ENCODE measurements at places on chromosomes 3 and 15.
A peak's percentile ranks its signal among the peaks of the same experiment; 100 is the strongest.

DNA sequence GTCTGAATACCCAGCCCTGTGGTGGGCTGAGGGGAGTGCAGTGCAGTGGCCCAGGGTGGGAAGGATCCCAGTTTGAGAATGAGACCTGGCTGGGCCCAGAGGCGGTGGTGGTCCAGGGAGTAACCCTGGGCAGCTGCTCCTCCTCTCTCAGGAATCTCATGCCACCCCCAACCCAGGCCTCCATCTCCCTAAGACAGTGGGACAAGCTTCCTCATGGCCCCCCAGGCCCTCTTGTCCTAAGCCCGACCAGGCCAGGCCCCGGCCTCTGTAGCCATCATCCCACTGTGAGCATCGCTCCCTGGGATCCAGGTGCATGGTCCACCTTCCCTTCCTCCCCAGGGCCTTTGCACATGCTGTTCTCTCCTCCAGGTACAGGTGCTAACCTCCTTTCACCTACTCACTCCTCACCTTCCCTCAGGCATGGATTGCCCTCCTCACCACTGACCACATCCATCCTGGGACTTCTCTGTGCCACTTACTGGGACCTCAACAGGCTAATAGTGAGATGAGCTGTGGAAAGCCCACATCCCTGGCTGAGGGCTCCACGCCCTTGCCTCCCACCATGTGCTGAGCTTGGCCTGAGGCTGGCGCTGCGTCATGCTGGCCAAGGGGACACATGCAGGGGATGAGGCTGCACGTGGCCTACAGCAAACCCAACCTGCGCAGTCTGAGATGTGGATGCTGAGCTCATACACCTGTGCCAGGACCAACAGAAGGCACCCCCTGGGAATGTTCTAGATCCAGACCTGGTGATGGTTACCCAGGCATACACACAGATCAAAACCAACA lies 9.9 kb downstream of the CHDH start:
- H3K36me3 ChIP-seq = no peaks in the 10 kb centered on the region
- H3K4me3 ChIP-seq = no peak overlapping the region
- no peaks in the 10 kb centered on the region for H3K4me1 ChIP-seq
- no peak for DNase-seq

DNA sequence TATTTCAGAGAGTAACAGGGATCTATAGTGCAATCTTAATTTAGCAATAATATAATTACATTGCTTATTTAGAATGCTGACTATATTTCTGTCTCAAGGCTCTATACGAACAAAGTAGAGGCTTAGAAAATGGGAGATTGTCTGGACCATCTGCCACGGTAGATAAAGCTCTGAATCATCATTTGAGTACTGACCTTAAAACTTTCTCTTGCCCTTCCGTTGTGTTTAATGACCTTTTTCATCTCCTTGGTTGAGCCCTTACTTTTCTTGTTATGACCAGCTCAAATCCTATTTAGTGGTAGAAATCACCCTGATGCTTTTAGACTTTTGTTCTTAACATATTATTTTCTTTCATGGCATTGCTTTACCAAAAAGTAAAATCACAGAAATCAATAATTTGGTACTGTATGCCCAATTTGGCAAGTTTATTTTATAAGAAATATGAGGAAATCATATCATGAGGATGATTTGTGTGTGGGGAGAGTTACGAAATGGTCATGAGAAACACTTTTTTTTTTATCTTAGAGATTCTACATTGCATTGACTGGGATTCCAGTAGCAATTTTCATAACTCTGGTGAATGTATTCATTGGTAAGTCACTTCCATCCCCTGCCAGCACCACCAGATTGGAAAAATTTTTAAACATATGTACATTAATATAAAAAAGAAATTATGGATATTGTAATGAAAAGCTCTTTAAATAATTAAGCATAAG lies 11.0 kb downstream of the NDUFB5 start:
- no peak overlapping the region for H3K4me3 ChIP-seq
- no peak for DNase-seq
- no peaks in the 10 kb centered on the region for H3K36me3 ChIP-seq
- no peaks in the 10 kb centered on the region for H3K27me3 ChIP-seq
- no peaks in the 10 kb centered on the region for H3K4me1 ChIP-seq
- no peak overlapping the region for H3K27ac ChIP-seq

- DNase-seq = no peak
- no peaks in the 10 kb centered on the region for H3K27me3 ChIP-seq
- no peaks in the 10 kb centered on the region for H3K4me1 ChIP-seq
These were observed 525 bp downstream of the MYH15 start for GRCh38 chr3:108509871-108510270.

DNA sequence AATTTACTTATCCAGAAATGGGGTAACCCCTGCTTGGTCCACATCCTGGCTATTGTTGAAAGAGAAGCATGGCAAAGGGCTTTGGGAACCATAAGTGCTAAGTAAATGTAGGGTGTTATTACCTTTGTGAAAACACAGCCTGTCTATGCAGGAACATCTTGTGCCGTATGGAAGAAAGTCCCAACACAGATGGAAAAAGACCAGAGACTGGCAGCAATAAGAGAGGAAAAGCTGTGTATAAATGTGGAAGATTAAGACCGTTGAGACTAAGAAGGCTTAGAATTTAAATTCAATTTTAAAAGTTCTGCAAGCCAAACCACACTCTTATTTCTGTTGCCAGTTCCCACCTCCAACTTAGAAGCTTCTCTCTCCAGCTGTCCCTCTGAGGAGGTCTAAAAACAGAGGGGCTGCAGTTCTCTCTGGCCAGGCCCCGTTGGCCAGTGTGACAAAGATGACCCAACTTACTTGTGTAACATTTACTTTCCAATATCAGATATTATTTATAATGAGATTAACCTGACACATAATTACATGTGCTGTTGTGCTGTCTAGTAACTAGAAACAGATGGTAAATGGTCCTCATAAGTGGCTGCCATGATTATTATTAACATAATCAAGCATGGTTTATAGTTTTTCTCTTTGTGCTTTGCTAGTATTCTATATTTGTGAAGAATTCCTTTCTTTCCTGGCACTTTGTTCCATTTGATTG lies 7.0 kb downstream of the MINDY4B start:
- H3K36me3 ChIP-seq = no peaks in the 10 kb centered on the region
- DNase-seq = no peak
- H3K27ac ChIP-seq = no peak overlapping the region
- H3K4me3 ChIP-seq = no peak overlapping the region
- peaks cover 21% of the 10 kb centered on the region for H3K27me3 ChIP-seq
- no peaks in the 10 kb centered on the region for H3K4me1 ChIP-seq

GRCh38 chr15:68749793-68750192 lies 70.9 kb downstream of the ANP32A start:
- H3K4me3 ChIP-seq = no peak overlapping the region
- no peaks in the 10 kb centered on the region for H3K36me3 ChIP-seq
- no peaks in the 10 kb centered on the region for H3K27me3 ChIP-seq
- DNase-seq = no peak
- H3K4me1 ChIP-seq = no peaks in the 10 kb centered on the region

DNA sequence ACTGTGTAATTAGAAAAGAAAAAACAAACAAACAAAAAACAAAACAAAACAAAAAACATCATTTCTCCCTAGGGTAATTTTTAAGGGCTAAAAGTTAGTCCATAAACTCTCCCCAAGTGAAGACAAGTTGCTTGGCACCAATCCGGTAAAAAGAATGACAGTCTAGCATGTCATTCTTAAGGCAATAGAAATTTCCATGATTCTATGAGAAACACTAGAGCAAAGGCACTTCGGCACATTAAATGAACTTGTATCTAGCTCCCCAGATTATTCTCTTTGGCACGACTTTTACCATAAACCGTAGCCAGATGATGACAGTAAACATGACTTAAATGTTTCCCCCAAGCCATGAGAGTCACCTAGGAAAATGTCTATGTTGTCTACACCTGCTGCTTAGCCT lies 10.1 kb downstream of the COL8A1 start:
- peaks cover 5% of the 10 kb centered on the region for H3K36me3 ChIP-seq
- H3K4me3 ChIP-seq = no peak overlapping the region
- H3K27ac ChIP-seq = no peak overlapping the region
- DNase-seq = no peak
- no peaks in the 10 kb centered on the region for H3K27me3 ChIP-seq
- H3K4me1 ChIP-seq = peaks cover 43% of the 10 kb centered on the region

DNA sequence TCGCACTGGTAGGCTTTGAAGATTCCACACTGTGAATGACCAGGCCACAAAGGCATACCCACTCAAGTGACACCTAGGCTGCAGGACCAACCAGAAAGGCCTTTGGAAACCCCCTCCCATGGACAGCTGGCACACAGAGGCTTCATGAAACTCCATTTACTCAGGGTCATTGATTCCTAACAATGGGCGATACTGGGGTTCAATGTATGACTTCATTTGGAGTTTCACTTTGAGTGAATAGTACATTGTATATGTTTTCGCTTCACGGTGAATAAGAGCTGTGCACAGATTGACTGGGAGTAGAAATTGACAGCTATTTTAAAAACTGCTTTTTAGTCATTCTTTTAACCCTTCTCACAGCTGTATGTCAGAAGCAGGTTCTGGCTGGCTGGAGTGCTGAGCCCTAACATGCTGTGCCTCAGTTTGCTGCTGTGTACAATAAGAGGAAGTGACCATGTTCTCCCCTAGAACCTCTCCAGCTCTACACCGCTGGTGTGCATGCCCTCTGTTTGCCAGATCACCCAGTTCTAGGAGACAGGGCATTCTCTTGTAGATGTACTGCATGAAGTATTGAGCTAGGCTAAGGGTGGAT lies 15.4 kb upstream of the CX3CR1 start:
- H3K4me3 ChIP-seq = no peak overlapping the region
- no peaks in the 10 kb centered on the region for H3K36me3 ChIP-seq
- H3K27me3 ChIP-seq = no peaks in the 10 kb centered on the region
- no peak for DNase-seq
- no peak overlapping the region for H3K27ac ChIP-seq
- H3K4me1 ChIP-seq = no peaks in the 10 kb centered on the region

DNA sequence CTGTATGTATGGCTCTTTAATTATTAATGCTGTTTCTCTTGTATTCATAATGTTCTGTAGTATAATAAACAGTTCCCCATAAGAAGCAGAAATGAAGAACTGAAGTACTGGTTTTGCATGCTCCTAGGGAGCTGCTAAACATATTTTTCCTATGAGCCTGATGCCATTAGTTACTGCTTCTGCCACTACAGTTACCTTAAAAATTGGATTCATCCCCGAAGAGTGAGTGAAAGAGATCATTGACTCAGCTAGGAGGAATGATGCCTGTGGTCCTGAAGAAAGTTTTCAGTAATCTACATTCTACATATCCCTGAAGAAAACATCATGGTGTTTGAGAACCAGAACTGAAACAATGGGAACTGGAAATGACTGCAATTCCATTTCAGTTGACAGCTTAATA lies 37.1 kb upstream of the ST3GAL6 start:
- peaks cover 13% of the 10 kb centered on the region for H3K4me1 ChIP-seq
- H3K27ac ChIP-seq = no peak overlapping the region
- no peaks in the 10 kb centered on the region for H3K27me3 ChIP-seq
- no peak for DNase-seq
- H3K36me3 ChIP-seq = no peaks in the 10 kb centered on the region
- no peak overlapping the region for H3K4me3 ChIP-seq

GRCh38 chr15:82184355-82184754 lies 78.2 kb downstream of the EFL1 start:
- no peak overlapping the region for H3K4me3 ChIP-seq
- no peaks in the 10 kb centered on the region for H3K27me3 ChIP-seq
- no peaks in the 10 kb centered on the region for H3K4me1 ChIP-seq
- no peak for DNase-seq
- no peak overlapping the region for H3K27ac ChIP-seq
- no peaks in the 10 kb centered on the region for H3K36me3 ChIP-seq

GRCh38 chr3:38455639-38456430 lies 2.1 kb downstream of the ACVR2B start:
- no peak overlapping the region for H3K27ac ChIP-seq
- H3K4me3 ChIP-seq = peak overlapping the region; percentile 51
- DNase-seq = no peak
- no peaks in the 10 kb centered on the region for H3K36me3 ChIP-seq
- H3K27me3 ChIP-seq = no peaks in the 10 kb centered on the region

DNA sequence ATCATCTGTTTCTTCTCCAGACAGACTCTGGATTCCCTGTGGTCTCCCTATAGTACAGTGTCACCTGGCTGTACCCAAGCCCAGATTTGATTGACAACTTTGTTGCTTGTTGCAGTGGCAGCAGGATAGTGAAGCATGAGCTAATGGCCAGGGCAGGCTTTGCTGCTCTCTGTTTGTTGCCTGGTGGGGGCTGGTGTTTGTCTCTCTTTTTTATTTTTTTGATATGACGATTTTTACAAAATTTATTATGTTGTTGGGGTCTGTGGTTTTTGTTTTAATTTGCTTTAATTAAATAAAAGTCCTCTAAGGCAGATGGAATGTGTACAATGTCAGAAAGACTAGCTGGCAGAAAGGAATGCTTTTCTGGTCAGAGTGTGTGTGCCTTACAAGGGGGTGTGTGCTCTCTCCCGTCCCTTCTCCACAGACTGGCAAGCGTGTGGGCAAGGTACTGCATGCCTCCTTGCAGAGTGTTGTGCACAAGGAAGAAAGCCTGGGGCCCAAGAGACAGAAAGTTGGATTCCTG lies 15.2 kb upstream of the CLEC3B start:
- no peak overlapping the region for H3K4me3 ChIP-seq
- H3K36me3 ChIP-seq = peaks cover 13% of the 10 kb centered on the region
- H3K4me1 ChIP-seq = peaks cover 35% of the 10 kb centered on the region
- DNase-seq = peak; percentile 88
- H3K27ac ChIP-seq = peak overlapping the region; percentile 51

DNA sequence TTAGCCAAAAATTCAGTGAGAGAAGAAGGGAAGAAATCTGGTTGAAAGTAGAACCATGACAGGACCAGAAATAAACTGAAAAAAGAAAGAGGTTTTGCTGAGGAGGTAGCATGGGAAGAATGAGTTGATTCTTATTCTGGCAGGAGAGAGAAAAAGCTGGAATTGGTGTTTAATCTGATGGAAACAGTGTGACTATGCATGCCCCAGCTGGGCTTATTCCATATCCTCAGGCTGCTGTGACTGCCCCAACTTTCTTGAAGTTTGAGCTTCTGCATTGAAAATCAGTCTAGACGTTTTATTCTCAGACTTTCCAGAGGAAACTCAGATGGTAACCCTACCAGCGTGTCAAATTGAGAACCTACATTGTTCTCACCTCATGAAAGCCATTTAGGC lies 352.5 kb upstream of the DCBLD2 start:
- H3K36me3 ChIP-seq = no peaks in the 10 kb centered on the region
- no peak overlapping the region for H3K4me3 ChIP-seq
- no peaks in the 10 kb centered on the region for H3K27me3 ChIP-seq
- no peak overlapping the region for H3K27ac ChIP-seq

DNA sequence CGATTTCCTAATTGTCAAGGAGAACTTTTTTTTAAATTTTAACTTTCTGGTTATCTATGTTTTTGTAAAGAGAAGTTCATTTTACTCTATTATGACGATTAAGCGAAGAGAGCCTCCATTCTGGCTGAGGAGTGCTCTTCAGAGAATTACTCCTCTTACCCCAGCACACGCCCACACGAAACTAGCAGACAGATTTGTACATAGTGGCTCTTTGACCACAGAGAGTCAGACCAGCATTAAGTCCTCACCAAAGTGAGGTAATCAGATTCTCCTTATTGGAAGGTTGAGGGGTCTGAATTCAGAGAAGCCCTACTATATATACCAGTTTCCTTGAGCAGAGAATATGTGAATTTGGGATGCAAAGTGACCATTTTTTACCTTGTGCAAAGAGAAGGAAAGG lies 204.8 kb upstream of the TSC22D2 start:
- peaks cover 10% of the 10 kb centered on the region for H3K27me3 ChIP-seq
- no peak overlapping the region for H3K27ac ChIP-seq
- H3K4me1 ChIP-seq = no peaks in the 10 kb centered on the region
- no peak overlapping the region for H3K4me3 ChIP-seq

GRCh38 chr3:141011997-141012262 lies 39.2 kb upstream of the SPSB4 start:
- H3K4me1 ChIP-seq = peaks cover 2% of the 10 kb centered on the region
- no peaks in the 10 kb centered on the region for H3K36me3 ChIP-seq
- no peaks in the 10 kb centered on the region for H3K27me3 ChIP-seq
- no peak overlapping the region for H3K4me3 ChIP-seq
